ENCODE measurements at places on chromosomes 6 and 20.

- no peak for DNase-seq
Observed at GRCh38 chr20:61340157-61340556, 88.1 kb downstream of the CDH4 start.

- no peak for DNase-seq
Observed at GRCh38 chr6:88262332-88262731, 96.2 kb upstream of the CNR1 start.

GRCh38 chr20:19598117-19598850, 159.8 kb upstream of the RIN2 start:
- no peak for DNase-seq

DNA sequence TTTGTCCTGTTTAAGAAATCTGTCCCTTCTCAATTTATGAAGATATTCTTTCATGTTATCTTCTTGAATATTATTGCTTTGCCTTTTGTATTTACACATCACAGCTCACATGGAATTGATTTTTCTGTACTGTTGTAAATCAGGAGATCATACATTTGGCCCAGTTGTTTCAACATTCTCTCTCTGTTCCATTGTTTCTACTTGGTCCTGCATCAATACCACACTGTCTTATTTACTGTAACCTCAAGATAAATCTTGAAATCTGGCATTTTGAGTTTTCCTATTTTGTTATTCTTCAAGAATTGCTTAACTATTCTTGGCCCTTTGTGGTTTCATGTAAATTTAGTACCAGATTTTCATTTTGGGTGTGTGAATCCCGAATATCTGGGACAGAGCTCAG, 121.7 kb upstream of the CCN2 start:
- DNase-seq, result no peak

DNA sequence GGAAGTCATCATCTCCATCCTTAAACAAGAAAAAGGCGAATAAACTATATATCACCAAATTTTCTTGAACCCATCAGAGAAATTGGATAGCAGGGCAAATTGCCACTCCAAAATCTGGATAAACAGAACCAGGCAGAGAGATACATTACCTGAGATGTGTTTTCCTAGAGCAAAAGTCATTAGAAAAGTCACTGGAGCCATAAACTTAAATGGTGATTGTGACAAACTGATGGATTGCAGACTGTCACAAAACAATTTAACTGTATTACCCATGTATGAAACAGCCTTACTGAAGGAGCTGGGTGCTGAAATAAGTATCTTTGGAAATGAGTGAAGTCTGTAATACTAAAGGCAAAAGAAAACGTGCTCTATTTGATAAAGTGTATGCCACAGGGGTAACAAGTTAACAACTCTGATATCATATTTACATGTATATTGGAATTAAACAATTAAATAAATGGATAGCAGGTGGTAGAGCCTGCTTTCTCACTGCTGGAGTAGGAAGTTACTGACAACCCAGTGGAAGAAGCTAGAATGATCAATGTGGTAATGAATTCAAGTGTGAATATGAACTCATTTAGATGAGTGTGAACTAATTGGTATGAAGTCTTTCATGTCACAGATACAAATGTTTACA, 186.9 kb downstream of the LMBRD1 start:
- no peak for DNase-seq

Data from NCI-H1092 (cell line).